ENCODE measurements at places on chromosomes 1 and 21.
A peak's percentile ranks its signal among the peaks of the same experiment; 100 is the strongest.

- no peak for DNase-seq
Observed at GRCh38 chr1:32362474-32363313, at the start of the genes FAM229A and TSSK3. Gene FAM229A (minus strand): TSS chr1:32362485. CDS start chr1:32362091, 394 bp downstream. Gene TSSK3 (plus strand): TSS chr1:32362539. CDS start chr1:32362702, 163 bp downstream.

GRCh38 chr1:228454238-228454637 is 32.9 kb upstream of the RNF187 start:
- no peak for DNase-seq

DNA sequence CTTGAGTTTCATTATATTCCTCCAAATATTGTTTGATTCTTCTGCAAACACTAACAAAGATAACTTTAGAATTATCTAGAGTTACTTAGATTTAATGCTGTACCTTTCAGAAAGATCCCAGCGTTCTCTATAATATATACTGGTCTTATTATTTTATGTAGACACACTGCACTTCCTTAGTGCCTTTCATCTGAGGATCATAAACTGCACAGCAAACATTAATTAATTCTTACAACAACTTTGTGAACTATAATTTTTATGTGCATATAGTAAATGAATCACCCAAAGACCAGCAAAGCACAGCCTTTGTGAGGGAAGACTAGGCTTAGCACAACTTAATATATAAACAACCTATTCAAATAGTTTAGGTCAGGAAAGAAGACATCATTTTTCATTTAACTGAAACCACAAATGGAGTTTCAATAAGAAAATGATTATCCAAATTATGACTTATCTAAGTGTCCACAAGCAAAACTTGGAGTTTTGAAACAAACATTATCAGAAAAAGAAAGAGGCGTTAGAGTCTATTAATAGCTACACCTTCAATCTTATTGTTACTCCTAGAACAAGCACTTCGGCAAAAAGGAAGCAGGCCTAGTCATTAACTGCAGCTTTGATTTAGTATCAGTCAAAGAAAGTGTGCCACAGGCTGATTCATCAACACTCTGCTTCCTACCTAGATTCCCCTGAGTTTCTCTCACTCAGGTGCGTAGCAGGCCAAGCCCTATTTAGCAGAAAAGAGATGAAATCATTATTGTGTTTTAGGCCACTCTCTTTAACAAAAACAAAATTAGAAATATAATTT is 22.5 kb upstream of the RC3H1 start:
- no peak for DNase-seq

- peak; percentile 41 for DNase-seq
Observed at GRCh38 chr1:108200687-108201051, 526 bp upstream of the SLC25A24 start.

DNA sequence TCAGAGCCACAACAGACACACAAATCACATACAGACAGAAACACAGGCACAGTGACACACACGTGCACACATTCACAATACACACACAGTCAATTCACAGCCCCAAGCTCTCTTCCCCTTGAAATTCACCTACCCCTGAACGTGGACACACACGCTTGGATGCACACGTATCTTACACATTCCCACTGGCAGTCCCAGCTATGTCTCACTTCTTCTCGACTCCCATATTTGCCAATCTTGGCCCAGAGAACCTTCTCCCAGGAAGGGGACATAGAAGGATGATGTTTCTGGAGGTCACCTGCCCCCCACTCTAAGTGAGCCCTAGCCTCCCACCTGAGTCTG is 1.6 kb downstream of the CRYBG2 start:
- DNase-seq = no peak

- no peak for DNase-seq
Observed at GRCh38 chr1:192461684-192462083, 113.9 kb upstream of the RGS1 start.

DNA sequence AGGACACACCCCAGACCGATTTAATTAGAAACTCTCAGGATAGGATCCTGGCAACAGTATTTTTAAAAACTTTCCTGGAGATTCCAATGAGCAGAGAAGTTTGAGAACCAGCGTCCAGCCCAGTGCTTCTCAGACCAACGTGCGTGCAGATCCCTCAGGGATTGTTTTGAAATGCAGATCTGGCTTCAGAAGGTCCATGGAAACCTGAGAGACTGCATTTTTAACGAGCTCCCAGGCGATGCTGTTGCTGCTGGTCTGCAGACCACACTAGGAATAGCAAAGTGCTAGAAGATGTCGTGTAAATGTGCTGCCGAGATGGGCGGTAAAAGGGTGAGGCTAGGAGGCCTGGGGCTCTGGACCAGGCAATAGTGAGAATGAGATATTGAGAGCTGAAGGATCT is 18.4 kb upstream of the CASQ1 start:
- no peak for DNase-seq

DNA sequence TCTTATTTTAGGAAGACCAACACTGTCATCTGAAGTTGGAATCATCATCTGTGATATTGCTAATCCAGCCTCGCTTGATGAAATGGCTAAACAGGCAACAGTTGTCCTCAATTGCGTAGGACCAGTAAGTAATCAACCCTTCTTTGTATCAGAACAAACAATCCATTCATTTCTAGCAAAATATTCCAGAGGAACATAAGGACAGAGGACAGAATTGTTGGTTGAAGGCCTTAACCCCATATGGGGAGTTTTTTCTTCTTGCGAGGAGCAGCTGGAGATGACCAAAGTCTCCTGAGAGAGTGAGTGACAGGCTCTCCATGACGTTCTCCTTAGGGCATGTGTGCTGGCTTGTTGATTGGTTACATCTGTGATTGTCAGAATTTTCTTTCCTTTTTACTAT is 2.7 kb downstream of the SCCPDH start:
- DNase-seq = no peak

DNA sequence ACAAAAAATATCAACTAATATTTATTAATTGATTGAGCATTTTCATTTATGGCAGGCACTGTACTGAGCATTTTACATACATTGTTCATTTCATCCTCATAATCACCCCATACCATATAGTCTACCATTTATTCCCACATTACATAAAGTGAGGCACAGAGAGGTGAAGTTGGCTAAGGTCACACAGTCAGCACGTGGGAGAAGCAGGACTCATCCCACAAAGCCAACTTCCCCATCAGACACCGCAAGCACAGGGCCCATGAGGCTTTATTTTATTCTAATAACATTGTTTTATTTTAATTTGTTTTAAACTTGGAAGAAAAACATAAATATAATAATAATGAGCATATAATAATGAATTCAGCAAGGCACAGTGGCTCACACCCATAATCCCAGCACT is 43.1 kb upstream of the CAPZB start:
- no peak for DNase-seq

GRCh38 chr1:192633533-192634253 is 2.3 kb upstream of the RGS13 start:
- peak; percentile 4 for DNase-seq

GRCh38 chr1:50420689-50421365 is 2.4 kb downstream of the DMRTA2 start:
- no peak for DNase-seq

DNA sequence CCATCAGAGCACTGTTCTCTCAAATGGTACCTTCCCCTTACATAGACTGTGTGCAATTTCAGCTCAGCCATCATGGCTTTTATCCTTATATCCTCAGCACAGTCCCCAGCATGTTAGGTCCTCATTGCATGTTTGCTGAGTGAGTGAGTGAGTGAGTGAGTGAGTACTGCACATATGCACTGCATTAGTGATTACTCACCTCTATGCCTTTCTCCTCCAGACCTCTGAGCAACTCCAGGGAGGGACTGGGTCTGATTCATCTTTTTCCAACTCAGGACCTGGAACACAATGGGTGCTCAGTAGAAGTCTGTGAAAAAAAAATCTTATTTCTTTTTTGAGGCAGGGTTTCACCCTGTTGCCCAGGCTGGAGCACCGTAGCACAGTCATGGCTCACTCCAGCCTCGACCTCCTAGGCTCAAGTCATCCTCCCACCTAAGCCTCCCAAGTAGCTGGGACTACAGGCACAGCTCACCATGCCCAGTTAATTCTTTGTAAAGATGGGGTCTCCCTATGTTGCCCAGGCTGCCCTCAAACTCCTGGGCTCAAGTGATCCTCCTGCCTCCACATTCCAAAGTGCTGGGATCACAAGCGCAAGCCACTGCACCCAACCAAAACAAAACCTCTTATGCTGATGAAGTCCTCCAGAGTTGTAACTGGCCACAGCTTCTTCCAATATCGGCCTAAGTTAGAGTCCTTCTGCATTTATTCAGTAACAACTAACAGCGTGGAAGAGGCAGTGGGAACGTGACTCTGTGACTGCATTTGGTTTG is 23.7 kb downstream of the RNU5D-1 start:
- peak; percentile 61 for DNase-seq

DNA sequence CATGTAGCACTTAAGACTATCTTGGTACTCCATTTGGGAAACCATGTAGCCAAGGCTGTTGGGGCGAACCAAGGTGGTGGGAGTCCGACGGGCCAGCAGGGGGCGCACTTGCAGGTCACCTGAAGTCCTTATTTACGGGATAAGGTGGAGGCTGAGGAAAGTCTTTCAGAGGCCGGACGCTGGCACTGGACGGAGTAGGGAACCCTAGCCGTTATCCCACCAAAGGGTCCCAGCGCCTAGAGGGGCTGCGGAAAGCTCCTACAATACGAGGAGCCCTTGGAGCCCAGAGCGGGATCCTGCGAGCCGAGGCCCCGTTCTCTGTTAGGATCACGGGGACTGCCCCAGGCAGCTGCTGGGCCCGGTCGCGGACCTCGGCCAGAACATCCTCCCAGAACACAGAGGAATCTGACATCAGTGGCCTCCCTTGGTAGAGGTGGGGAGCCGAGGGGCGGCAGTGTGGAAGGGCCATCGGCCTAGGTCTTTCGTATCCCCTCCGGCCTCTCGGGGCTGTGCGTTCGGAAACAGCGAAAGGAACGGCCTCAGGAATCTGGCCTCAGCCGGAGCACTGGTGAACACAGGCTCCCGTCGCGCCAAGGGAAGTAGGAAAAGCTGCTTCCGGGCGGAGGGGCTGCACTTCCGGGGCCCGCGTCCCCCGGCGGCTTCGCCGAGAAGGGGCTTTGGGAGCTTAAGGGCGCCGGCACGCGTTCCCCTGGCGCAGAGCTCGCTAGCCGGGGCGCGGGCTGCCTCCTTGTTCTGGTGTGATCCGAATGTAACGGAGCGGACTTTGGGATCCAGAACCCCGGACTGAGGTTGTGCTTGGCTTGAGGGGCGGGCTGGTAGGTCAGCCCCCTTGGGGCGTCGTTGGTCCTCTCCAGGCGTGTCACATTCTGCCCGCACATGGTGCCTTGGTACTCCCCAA is 29.9 kb upstream of the RPTN start:
- DNase-seq = no peak

DNA sequence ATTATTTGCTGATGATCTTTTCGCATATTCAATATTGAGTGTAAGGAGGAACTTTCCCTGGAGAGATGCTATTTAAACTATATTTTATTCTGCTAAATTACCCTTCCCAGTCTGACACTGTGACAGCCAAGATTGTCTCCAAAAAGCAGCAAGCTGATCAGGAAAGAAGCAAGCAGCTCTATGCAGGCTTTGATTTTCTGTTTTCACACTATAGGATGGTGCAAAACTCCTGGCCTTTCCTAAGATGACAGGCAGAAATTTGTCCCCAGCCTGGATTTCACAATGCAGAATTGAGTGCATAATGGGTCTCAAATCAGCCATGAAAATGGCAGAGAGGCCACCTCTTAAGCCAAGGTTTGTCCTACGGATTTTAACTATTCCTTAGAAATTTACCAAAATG is 1.1 kb downstream of the SGIP1 start:
- no peak for DNase-seq

- DNase-seq = no peak
Observed at GRCh38 chr1:230589951-230590350, 52.3 kb upstream of the COG2 start.

GRCh38 chr1:50126927-50127715 is 18.4 kb downstream of the ELAVL4 start:
- no peak for DNase-seq

DNA sequence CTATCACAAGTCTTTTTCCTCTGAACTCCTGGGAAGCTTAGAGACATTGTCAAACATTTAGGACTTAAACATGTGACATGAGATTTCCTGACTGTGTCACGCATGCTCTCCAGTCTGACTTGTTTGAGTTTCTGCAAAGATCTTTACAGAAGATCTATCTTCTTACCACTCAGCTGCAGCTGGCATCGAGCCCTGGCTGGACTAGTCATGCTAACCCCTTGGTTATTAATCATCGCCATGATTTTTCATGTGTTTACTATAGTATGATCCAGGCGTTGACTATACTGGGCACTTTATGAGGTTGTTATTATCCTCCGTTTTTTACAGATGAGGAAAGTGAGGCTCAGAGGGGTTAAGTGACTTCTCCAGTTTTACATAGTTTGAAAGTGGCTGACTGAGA is 18.1 kb upstream of the IRF2BP2 start:
- DNase-seq = no peak

DNA sequence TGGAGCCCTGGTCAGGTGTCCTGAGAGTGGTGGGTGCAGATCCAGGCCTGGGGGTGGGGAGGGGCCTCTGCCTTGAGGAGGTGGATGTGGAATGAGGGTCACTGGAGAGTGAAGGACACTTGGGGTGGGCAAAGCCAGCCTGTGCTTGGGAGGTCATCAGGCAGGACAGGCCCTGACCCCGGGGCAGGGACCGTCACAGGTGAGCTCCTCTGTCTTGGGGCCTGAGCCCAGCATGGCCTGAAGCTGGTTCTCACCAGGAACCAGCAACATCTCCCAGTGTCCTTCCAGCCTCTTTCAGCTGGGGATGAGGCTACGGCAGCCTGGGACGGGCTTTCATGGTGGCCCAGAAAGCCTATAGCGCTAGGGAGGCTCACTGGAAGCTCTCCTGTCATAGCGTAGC is 831 bp upstream of the KRTAP10-2 start:
- no peak for DNase-seq

DNA sequence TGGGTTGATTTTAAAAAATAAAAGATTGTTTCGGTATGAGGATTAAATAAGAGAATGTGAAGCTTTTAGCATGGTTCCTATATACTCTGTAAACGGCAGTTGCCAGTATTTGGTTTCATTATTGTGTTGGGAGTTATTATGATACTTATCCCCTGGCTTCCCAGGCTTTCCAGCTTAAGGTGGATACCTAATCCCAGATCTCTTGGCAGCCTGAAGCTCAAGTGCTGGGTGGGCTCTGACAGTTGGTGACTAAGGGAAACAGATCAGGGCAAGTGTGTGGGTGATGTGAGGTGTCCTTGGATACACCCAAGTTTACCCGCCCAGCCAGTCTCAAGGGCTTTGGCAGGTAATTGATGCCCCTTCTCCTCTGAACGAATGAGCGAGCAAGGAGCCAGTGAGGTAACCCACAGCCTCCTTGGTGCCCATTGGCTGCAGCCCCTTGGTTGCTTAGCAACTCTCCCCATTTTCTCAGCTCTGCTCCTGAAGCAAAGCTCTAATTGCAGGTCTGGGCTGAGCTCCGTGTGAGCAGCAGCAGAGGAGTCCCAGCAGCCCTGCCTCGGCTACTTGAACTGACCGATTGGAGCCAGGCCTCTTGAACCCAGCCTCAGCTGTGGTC is 6.1 kb downstream of the IPO13 start:
- DNase-seq = no peak

- DNase-seq = no peak
Observed at GRCh38 chr1:53112271-53112774, 30.1 kb downstream of the SLC1A7 start.

- DNase-seq = no peak
Observed at GRCh38 chr1:164480285-164480907, 78.6 kb upstream of the PBX1 start.

Measured in HCT116 (cell line).